WERI-Rb-1 (cell line): ENCODE measurements at places on chromosomes 4 and X.

- no peak for DNase-seq
Measured at GRCh38 chr4:54550395-54551171, 107.2 kb upstream of the KIT start.

GRCh38 chr4:38664706-38665401 lies 855 bp downstream of the KLF3 start:
- DNase-seq, result peak; percentile 81

- no peak for DNase-seq
Measured at GRCh38 chrX:53580742-53581504, 105.6 kb downstream of the HUWE1 start.

DNA sequence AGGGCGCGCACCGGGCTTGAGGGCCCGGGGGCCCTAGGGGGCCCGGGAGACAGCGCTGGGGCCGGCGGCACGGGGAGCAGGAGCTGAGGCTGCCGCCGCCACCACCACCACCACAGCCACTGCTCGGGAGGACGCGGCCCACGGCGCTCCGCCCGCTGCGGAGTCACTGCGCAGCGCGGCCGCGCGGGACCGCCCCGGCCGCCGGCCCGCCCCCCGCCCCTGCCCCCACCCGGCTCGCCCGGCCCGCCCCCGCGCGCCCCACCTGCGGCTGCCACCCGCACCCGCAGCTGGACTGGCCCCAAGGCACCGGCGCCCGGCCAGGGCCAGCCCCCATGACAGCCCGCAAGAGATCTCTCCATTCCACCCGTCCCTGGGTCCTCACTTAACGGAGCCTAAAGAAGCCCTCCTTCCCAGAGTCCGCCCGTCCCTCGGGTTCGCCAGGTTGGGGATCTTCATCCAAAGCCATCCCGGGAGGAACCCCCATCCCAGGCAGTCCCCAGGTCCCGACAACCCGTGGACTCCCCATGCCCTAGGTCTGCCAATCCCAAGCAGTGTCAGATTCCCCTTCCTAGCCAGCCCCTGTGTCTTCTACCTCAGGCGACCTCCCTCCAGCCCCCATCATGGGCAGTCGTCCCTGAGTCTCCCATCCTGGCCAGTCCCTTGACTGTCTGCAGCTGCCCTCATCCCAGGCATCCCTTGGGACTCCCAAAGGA lies 40.0 kb upstream of the IQSEC2 start:
- DNase-seq, result no peak

DNA sequence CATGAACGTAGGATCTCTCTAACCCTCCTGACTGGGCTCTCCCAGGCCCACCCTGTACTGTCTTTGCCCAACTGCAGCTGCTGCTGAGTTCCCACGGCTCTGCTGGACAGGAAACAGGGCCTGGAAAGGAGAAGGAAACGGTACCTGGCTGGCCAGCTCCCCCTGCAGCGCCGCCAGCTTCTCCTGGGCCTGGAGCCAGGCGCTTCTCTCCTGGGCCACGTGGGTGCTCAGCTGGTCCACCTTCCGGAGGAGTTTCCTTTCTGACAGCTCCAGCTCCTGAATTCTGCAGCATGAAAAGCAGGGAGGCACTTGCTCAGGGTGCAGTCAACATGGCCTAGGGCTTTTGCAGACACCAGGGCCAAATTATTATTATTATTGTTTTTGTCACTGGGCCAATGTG lies 6.5 kb downstream of the C4orf50 start:
- DNase-seq, result no peak

DNA sequence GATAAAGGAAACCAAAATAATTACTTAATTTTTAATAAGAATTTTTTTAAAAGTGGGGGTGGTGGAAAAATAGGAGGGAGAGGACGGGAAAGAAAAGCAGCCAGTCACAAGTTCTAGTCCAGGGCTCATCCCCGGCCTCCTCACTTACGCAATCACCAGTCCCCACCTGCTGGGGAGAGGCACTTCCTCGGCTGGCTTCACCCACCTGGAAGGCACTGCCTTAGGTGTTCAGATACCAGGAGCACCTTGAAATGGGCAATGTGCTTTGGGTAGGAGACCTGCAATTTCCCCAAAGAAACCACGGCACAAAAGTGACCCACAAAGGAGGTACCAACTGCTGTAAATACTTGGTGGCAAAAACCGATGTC lies 23.8 kb downstream of the AFAP1 start:
- no peak for DNase-seq

- DNase-seq, result no peak
Measured at GRCh38 chrX:30183554-30183953, 31.8 kb upstream of the MAGEB2 start.

DNA sequence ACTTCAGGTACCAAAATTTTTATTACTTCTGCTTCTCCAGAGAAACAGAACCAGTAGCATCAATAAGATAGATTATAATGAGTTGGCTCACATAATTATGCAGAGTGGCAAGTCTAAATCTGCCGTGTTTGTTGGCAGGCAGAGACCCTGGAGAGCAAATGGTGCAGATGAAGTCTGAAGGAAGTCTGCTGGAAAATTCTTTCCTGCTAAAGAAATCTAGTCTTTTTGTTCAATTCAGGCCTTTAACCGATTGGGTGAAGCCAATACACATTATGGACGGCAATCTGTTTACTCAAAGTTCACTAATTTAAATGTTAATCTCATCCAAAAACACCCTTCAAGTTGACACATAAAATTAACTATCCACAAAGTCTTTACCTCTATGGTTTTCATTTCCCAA lies 156.0 kb downstream of the TBX22 start:
- no peak for DNase-seq

DNA sequence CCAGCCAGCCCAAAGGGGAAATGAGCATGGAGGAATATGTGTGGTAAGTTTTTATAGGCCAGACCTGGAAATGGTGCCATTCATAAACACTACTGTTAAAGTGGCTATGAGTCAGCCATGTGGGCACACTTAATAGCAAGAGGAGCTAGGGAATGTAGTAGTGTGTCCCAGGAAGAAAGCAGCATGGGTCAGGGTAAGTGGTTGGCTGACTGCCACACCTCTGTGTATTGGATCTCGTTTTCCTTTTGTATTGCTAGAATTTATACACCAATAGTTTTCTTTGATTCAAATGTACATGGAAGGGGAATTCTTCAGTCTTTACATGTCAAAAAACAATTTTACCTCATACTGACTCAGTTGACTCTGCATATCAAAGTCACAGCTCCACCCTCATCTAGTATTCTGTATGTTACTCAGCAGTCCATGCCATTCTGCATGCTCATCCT lies 22.9 kb upstream of the SGMS2 start:
- DNase-seq, result no peak

GRCh38 chr4:94741304-94741703 lies 16.5 kb upstream of the BMPR1B start:
- no peak for DNase-seq

- DNase-seq, result no peak
Measured at GRCh38 chr4:101075536-101075935, 271.8 kb downstream of the PPP3CA start.

DNA sequence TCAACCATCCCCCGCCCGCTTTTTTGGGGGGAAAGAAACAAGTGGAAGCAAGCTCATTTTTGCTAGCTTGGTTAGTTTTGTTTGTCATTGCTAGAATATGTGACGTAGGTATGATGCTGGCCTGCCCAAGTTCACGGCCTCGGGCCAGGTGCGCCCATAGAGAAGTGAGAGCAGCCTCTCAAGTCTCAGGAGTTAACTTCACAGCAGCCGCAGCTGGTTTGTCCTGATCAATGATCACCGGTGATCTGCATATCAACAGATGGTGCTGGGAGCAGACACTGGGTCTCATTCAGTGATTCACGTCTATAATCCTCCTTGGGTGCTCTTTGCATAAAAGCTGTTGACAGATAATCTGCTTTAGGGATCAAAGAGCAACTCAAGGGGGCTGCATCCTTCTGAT lies 50.1 kb downstream of the ENPP6 start:
- peak; percentile 86 for DNase-seq

DNA sequence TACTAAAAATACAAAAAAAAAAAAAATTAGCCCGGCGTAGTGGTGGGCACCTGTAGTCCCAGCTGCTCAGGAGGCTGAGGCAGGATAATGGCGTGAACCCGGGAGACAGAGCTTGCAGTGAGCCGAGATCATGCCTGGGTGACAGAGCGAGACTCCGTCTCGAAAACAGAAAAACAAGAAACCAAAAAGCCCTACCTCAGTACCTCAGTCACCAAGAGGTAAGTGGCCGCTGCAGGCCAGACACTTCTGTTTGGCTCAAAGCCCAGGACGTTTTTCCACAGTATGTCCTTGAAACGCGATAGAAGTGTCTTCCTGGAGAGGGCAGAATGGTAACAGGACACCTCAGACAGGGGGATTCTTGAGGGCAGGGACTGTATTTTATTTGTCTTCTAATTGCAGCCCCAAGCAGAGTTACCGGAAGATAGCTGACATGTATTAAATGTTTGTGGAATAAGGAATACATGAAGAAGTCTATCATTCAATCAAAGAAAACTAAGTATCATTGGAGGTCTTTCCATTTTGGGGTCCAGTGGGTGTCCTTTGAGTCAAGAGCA lies 63.6 kb downstream of the CLNK start:
- DNase-seq, result no peak

GRCh38 chrX:10582215-10582733 lies 38.1 kb downstream of the MID1 start:
- DNase-seq, result no peak

- DNase-seq, result no peak
Measured at GRCh38 chr4:38670109-38670901, 6.3 kb downstream of the KLF3 start.

DNA sequence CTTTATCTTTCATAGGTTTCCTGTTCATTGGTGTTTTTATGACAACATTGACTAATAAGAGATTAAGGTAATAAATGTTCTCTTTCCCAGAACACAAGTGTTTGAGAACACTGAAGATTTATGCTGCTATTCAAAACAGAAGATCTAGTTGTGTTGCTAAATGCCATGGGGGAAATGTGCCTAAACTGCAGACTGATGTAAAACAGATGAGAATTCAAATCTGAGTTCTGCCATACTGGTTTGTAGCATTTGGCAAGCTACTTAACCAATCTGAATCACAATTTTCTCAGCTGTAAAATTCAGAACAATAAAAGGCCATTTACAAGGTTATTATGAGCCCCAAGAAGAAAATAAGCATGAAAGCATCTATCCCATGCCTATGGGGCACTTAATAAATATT lies 2.3 kb downstream of the SLC10A6 start:
- no peak for DNase-seq

DNA sequence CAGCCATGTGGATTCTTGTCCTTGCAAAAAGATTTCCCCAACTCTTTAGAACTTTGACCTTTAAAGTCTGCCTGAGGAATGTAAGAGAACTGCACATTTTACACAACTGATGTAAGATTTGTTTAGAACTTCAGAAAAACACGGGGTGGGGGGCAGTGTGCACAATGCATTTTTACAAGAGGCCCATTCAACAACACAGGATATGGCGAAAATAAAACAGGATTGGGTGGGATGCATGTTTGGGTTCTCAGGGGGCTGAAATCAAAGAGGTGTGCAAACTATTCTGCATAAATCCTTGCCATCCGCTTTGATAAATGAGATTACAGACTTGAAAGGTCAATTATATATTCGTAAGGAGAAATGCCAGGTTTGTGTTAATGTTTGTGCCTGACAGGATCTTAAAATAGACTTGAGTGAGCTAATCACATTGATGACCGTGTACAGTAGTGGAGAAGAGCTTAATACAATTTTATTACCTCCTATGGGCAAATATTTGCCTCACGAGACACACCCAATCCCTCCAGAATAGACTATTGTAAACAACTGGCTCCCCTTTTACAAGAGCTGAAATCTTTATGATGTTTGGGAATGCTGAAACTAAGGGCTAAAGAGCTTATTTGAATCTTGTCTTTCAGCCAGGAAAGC lies 184.1 kb upstream of the LEF1 start:
- DNase-seq, result no peak

GRCh38 chr4:38161208-38162113 lies 201.3 kb downstream of the PTTG2 start:
- DNase-seq, result no peak

- DNase-seq, result no peak
Measured at GRCh38 chr4:172573899-172574298, 594.7 kb upstream of the GALNT7 start.

GRCh38 chrX:104564921-104565703 lies 887 bp upstream of the IL1RAPL2 start:
- no peak for DNase-seq

- DNase-seq, result no peak
Measured at GRCh38 chr4:106343865-106344646, 24.5 kb downstream of the GIMD1 start.

GRCh38 chr4:17009871-17010367 lies 111.5 kb upstream of the LDB2 start:
- no peak for DNase-seq

DNA sequence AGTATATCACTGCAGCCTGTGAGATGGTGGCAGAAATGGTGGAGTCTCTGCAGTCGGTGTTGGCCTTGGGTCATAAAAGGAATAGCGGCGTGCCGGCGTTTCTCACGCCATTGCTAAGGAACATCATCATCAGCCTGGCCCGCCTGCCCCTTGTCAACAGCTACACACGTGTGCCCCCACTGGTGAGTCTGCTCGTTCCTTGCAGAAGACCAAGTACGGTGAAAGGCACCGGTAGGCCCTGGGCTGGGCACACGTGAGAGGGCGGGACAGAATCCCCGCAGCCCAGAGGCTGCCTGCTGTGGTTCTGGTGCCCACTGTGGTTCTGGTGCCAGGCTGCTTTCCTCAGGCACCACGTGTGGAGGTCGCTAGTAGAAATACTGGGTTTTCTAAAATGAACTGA lies 31.2 kb upstream of the MSANTD1 start:
- DNase-seq, result no peak

DNA sequence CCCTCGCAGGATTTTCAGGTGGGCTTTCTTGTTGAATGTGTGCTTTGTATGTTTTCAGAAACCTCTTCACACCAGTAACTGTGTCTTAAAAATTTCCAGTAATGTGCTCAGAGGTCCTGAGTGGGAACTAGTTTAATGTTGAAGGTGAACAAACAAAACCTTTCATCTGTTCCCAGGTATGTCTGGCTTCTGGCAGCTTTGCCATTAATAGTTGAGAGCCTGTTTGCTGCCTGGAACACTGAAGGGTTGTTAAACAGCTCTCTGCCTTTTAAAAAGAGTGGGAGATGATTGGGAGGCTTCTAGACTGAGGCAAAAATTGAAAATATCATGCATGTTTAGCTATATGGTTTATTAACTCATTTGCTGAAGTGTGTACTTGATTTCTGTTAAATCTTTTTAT lies 161.2 kb upstream of the AGTR2 start:
- DNase-seq, result no peak

DNA sequence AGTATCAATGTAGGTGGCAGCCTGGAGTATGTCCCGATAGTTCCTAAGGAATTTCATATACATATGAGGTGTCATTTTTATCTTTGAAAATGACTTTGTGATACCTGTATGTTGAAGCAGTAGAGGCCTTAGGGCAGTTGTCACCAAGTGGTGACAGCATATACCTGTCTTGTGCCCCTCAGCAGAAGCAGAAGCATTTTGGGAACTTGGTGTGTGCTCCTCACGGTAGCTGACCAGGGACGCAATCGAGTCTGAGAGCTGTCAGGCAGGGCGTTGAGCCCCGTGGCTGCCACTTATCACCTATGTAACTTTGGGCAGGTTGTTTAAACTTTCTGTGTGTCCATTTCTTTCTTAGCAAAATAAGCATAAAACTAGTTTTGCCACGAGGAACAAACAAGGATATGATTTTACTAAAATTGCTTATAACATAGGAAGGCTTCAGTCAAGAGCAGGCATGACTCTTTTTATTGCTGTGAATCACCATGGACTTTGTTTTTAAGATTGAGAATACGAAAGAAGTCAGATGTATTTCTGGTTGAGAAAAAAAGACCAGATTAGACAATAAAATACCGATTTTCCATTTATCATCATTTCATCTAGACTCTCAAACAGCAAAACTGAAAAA lies 161.5 kb downstream of the CPE start:
- no peak for DNase-seq

- DNase-seq, result no peak
Measured at GRCh38 chr4:79904331-79904730, 168.7 kb downstream of the ANTXR2 start.

GRCh38 chrX:85115252-85115651 lies 111.6 kb downstream of the APOOL start:
- no peak for DNase-seq
